ENCODE measurements at places on chromosomes 1 and 21.

DNA sequence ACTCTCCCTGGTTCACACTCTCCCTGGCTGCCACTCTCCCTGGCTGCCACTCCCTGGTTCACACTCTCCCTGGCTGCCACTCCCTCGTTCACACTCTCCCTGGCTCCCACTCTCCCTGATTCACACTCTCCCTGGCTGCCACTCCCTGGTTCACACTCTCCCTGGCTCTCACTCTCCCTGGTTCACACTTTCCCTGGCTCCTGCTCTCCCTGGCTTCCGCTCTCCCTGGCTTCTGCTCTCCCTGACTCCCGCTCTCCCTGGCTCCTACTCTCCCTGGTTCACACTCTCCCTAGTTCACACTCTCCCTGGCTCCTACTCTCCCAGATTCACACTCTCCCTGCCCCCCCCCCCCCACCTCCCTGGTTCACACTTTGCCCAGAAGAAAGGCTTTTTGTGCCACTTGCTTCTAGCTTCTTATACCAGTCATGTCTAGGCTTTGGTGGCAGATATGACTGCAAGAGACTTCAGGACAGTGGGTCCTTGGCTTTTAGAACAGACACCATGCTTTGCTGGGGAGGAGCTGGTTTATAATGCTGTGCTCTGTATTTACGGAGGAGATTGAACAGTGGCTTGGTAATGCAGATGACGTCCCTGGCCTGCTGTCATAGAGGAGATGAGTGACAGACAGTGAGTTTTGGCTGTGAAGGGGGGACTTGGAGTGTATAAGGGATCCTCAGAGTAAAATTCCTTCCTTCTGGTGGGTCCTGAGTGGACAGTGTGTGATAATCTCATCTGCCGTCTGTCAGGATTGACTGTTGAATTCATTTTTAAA lies 17.0 kb downstream of the COQ8A start:
- DNase-seq, result no peak

DNA sequence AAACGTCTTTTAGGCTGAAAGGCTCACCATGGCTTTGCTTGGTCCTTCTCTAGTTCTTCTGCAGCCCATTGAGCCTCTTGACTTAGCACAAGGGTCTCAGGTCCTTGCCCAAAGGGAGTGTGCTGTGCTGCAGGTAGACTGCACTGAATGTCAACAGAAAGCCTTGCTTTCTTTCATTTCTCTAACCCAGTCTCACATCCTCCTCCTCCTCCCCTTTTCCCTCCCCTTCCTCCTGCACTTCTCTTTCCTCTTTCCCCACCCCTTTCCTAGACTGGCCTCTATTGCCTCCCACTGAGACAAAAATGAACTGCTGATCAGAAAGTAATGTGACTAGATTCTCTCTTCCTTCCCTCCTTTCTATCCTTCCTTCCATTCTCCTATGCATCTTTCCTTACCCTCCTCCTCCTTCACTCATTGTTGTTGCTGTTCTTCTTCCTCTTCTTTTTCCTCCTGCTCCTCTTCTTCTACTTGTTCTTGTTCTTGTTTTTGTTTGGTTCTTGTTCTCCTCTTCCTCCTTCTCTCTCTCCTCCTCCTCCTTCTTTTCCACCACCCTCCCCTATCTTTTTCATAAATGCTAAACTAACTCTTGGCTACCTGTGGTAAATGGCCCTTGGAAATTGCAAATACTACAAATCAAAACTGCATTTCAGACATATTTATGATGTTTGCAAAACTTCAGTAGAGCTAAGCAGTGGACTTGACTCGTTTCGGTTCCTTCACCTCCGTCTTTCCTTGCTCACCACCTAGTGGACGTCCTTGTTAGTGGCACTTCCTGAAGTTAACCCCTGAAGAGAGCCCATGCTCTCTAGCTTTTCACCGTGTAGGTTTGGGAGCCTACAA lies at the start of gene SELL:
SELL (minus strand) TSS at position 152 of the 840 bp plus-strand sequence; CDS start at position 30, 122 bp downstream.
- DNase-seq, result no peak

GRCh38 chr1:246324711-246325110 lies 182.4 kb downstream of the SMYD3 start:
- no peak for DNase-seq

GRCh38 chr1:147504801-147505311 lies 36.4 kb upstream of the BCL9 start:
- DNase-seq, result no peak

- DNase-seq, result peak; percentile 32
Observed at GRCh38 chr21:33196941-33197374, 32.8 kb upstream of the IFNAR2 start.

DNA sequence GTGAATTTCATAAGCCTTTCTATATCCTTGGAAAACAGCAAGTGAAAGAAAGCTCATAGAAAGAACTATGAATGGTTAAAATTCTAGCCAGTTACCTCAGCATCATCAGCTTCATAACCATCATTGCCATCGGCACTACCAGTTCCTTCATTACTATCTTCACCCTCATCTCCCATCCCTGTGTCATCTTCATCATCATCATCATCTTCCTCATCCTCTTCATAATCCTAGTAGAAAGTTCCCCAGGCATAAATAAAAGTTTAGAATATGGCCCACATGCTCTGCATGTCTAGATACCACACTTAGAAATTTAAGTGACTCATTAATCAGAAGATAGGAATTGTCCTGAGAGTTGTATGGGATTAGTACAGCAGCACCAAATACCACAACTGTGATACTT lies 49.0 kb downstream of the TPR start:
- DNase-seq, result no peak

DNA sequence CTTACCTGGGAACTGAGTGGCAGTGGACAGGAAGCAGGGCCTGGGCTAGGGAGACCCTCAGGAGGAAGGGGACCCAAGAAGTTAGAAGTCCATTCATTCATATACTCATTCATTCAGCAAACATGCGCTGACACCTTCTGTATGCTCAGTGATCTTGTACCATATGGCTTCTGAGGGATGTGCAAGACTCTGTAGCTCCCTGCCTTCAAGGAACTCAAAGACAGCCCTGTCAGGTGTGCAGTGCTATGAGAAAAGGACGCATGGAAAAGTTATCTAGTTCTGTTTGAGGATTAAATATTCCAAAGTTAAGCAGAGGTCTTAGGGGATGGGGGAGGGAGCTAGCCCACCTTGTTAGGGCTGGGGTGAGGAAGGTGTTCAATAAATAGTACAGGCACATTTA lies 12.5 kb downstream of the DMAP1 start:
- DNase-seq, result no peak

DNA sequence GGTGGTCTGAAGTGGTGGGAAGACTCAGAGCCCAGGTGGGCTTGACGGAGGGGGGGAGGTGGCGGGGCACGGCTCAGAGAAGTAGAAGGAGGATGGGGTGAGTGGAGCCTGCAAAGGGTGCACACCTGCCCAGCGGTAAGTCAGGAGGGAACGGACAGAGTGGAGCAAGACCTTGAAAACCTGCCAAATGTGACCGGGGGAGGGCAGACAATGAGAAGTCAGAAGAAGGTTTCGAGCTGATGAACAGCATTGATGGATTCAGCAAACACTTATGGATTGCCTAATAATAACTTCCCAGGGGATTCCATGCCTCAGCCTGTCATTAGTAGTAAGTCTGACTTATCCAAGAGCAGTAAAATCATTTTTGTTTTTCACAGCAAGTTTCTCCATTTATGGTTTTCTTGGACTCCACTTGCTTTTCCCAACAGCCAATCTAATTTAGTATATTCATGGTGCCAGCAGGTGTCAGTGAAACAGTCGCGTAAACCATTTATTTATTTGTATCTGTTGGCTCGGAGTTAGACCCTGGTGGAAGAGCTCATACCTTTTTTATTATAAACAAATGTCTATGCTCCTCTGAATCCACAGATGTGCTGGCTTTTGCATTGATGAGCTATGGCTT lies 279.1 kb downstream of the PCP4 start:
- DNase-seq, result no peak

DNA sequence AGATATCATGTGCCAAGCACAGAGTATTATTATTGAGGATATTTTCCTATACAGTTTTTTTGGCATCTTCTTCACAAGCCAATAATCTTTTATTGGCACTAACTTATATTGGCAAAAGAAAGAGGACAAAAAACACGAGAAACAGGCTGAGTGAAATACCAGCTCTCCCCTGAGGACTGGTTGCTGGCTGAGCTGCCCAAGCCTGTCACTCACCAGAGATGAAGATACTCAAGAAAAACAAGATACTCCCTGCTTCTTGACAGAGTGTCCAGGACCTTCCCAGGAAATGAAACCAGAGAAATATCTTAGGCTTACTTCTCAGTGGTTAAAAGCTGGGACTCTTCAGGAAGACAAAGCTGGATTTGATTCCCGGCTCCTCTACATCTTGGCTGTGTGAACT lies 35.9 kb upstream of the ATP1B1 start:
- DNase-seq, result no peak
